ENCODE measurements at places on chromosomes 12 and 14.

DNA sequence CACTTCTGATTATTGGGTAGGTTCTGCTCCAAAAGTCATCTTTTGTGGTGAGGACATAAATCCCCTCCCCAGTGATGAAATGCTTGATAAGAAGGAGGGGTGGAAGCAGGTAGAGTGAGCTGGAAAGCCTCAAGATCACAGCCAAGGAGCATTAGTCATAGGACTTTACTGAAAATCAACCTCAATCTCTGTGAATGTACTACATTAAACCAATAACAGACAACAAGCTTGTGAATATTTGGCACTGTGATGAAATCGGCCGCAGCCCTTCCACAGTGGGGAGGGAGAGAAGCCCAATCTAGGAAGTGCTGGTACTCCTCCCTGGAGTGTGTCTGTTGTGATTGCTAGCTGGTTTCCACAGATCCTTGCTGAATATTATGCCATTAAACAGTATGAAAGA is 41.2 kb upstream of the PTCSC3 start:
- H3K36me3 ChIP-seq = no peaks in the 10 kb centered on the region
- H3K4me1 ChIP-seq = no peaks in the 10 kb centered on the region
- no peak overlapping the region for H3K27ac ChIP-seq
- no peak overlapping the region for H3K4me3 ChIP-seq
- DNase-seq = no peak
- no peaks in the 10 kb centered on the region for H3K27me3 ChIP-seq

DNA sequence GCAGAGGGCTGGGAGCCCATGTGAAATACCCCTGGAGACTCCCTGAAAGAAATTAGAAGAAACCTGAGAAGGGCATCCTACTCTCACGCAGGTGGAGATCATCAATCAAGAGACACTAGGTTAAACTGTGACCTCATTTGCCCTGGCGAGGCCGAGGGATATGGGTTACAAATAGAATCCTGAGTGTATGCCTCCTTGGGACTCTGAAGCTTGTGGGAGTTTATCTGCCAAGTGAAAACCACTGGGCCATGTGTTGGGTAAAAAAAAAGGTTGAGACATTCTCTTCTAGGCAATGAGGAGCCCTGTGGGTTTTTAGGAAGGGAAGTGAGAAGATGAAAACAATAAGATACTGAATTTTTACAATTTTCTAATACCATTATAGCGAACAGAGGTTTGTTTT is 160.7 kb upstream of the ARID2 start:
- H3K4me1 ChIP-seq = no peaks in the 10 kb centered on the region
- H3K27me3 ChIP-seq = no peaks in the 10 kb centered on the region
- no peaks in the 10 kb centered on the region for H3K36me3 ChIP-seq
- H3K4me3 ChIP-seq = no peak overlapping the region
- no peak for DNase-seq
- no peak overlapping the region for H3K27ac ChIP-seq

DNA sequence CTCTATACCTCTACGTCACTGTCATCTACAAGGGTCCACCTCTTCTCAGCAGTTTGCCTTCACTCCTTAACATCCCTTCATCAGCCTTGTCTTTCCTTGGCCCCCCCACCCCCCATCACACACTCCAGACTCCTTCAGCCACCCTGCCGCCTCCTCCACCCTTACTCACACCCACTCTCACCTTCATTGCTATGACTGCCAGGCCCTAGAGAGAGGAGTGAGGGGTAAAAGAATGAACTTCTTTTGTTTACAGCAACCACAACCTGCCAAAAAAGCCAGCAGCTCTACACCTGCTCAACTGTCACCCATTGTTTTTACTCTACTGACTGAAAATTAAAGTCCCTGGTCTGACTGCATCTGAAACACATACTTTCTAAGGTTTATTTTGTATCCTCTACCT is 112.8 kb downstream of the DUSP6 start:
- no peaks in the 10 kb centered on the region for H3K27me3 ChIP-seq
- DNase-seq = no peak
- H3K27ac ChIP-seq = no peak overlapping the region
- H3K36me3 ChIP-seq = no peaks in the 10 kb centered on the region

DNA sequence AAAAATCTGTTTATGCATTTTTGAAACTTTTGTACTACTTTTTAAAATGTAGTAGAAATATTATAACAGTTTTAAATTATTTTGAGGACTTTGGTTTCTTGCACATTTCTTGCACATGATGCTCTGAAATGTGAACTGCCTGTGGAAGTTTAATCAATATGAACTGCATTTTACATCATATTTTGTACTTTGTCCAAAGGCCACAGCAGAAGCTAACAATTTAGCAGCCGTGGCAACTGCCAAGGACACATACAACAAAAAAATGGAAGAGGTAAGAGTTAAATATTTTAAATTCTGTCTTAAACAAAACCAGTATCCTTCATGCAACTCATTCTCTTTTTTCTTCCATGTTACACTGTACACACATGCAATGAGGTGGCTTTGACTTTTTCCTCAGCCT is 45.1 kb downstream of the SAV1 start:
- no peak overlapping the region for H3K4me3 ChIP-seq
- H3K4me1 ChIP-seq = no peaks in the 10 kb centered on the region
- H3K36me3 ChIP-seq = no peaks in the 10 kb centered on the region

DNA sequence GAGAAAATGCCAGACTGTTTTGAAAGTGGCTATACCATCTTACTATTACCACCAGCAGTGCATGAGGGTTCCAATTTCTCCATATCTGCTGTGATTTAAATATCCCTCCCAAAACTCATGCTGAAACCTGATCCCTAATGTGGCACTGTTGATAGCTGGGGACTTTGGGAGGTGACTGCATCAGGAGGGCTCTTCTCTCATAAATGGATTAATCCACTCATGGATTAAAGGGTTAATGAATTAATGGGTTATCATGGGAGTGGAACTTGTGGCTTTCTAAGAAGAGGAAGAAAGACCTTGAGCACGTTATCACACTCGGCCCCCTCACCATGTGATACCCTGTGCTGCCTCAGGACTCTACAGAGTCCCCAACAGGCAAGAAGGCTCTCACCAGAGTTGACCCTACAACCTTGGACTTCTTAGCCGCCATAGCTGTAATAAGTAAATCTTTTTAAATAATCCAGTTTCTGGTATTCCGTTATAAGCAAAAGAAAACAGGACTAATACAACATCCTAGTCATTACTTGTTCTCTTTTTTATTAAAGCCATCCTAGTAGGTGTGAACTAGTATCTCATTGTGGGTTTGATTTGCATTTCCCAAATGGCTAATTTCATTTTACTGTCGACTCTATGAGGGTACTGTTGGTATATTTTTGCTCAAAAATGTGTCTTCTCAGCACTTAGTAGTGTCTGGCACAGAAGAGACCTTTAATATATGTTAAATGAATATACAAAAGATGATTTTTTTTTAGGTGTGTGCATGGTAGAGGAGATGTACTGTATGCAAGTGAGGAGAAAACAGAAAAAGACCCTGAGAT is 14.3 kb downstream of the PPP1R12A start:
- H3K36me3 ChIP-seq = no peaks in the 10 kb centered on the region
- no peaks in the 10 kb centered on the region for H3K27me3 ChIP-seq
- H3K4me1 ChIP-seq = peaks cover 6% of the 10 kb centered on the region
- no peak overlapping the region for H3K27ac ChIP-seq
- H3K4me3 ChIP-seq = no peak overlapping the region
- DNase-seq = no peak

DNA sequence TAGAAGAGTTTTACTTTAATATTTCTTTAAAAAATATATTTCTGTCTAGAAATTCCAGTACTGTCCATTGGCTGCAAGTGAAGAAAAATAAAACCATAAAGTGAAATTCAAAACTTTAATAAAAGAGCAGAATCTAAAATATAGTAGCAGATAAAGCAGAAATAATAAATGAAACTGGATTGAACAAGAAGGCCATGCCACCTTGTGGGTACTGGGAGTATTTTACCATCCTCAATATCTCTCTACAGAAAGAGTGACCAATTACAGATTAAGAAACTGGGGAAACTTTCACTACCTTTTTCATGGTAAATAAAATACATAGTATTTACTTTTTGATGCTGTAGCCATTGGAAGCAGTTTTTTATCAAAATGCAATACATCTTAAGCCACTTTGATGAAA is 220.5 kb downstream of the BCAT1 start:
- H3K27ac ChIP-seq = no peak overlapping the region
- no peaks in the 10 kb centered on the region for H3K4me1 ChIP-seq
- no peaks in the 10 kb centered on the region for H3K36me3 ChIP-seq
- no peaks in the 10 kb centered on the region for H3K27me3 ChIP-seq

GRCh38 chr14:61566537-61567225 is 128.6 kb upstream of the HIF1A start:
- no peaks in the 10 kb centered on the region for H3K36me3 ChIP-seq
- no peaks in the 10 kb centered on the region for H3K27me3 ChIP-seq
- H3K4me1 ChIP-seq = peaks cover 34% of the 10 kb centered on the region

DNA sequence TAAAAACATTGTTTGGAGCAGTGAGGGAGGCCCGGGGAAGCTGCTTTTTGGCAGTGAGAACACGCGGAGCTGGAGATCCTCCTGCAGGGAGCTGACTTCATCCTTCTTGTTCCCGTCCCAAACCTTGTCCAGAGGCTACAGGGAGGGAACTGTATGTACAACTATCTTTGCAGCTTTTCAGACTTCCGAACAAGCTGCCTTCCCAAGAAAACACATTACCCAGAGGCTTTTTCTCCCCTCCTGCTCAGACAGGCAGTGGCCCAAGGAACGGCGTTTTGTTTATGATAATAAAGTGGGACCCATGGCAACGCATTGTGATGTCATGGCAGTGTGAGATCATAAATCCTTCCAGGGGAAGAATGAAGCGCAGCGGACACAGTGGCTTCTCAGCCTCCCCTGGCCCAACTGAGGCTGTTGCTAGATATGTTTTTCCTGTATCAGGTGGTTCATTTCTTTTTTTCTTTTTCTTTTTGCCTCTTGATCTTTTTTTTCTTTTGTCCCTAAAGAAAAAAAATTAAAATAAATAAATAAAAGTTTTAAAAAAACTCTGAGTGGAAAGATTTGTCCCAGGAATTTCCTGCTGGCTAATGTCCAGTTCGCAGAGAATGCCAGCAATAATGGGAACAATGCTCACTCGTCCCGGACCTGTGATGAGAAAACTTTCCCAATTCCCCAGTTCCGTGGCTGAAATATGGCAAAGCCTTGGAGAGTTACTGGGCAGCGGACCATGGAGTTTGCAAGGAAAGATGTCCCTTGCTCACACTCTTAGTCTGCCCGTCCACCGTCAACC is 103.4 kb upstream of the MAP1LC3B2 start:
- no peaks in the 10 kb centered on the region for H3K27me3 ChIP-seq
- no peaks in the 10 kb centered on the region for H3K36me3 ChIP-seq
- H3K4me1 ChIP-seq = no peaks in the 10 kb centered on the region
- no peak overlapping the region for H3K27ac ChIP-seq

DNA sequence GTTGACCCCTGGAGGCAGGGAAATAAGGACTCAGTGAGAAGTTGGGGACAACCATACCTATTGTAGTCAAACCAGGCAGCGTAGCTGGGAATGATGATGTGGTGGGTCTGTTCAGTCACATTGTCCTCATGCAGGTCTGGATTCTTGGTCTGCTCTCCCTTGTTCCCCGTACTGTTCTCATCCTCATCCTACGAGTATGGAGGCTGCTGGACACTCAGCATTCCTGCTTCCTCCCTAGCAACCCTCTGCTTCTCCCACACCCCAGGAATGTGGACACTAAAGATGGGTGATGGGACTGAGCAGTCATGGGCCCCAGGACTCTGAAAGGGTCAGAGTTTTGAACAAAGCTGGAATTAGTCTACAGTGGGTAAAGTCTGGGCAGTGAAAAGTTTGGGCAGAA is 10.9 kb downstream of the SMARCC2 start:
- no peak overlapping the region for H3K27ac ChIP-seq
- no peak for DNase-seq
- peaks cover 14% of the 10 kb centered on the region for H3K36me3 ChIP-seq

DNA sequence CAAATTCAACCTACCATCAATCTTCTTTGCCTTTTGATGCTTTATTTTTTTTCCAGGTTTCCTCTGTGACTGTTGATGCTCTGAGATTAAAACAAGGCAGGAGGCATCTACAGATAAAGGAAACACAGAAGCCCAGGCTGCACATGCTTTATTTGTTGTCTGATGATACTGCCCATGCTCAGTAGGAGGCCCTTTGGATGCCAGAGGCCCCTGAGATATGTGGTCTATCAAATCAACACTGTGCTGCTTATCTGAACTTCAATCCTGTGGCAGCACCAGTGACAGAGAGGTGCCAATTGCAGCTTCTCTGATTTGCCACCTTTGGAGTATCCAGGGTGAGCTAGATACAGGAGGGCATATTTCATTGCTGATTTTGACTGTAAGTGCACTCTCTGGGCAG is 571.3 kb upstream of the TBX3 start:
- no peaks in the 10 kb centered on the region for H3K36me3 ChIP-seq
- H3K4me3 ChIP-seq = no peak overlapping the region
- no peak overlapping the region for H3K27ac ChIP-seq
- H3K27me3 ChIP-seq = no peaks in the 10 kb centered on the region
- no peaks in the 10 kb centered on the region for H3K4me1 ChIP-seq
